Stimulated activated CD8-positive, alpha-beta memory T cell treated with anti-CD3 and anti-CD28 coated beads, Interleukin-4, amount 100 ng/mL, for 4 hours (primary cell): ENCODE measurements at places on chromosomes 4 and X.

- no peak for DNase-seq
Measured at GRCh38 chrX:1391370-1391706, 575 bp downstream of the SLC25A6 start.

- DNase-seq = no peak
Measured at GRCh38 chr4:81919810-81920209, 448.1 kb upstream of the RASGEF1B start.

GRCh38 chr4:38529189-38530115, 134.5 kb upstream of the KLF3 start:
- no peak for DNase-seq

GRCh38 chr4:123701131-123701575, 304.6 kb downstream of the SPRY1 start:
- DNase-seq = no peak
